ENCODE measurements at places on chromosomes 13 and 19.
A peak's percentile ranks its signal among the peaks of the same experiment; 100 is the strongest.

GRCh38 chr13:79496188-79496587, 15.2 kb downstream of the NDFIP2 start:
- H3K27me3 ChIP-seq: peaks cover 6% of the 10 kb centered on the region

DNA sequence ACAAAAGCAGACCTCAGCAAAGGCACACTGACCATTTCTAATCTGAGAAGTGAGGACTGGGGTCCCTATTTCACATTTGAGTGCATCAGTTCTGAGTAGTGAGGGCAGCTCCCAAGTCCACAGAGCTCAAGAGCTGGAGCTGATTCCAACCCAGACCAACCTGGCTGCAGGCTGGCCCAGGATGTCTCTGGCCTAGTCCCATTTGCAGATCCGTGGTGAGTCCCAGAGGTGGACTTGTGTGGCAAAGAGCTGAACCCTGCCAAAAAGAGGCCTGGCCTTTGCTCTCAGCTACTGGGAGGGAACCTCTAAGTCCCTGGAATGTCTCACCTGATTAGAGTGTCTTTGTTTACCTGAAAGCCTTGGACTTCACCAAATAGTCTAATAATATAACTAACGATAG, 14.6 kb downstream of the SIGLEC7 start:
- H3K27me3 ChIP-seq: no peaks in the 10 kb centered on the region
- H3K36me3 ChIP-seq: peaks cover 41% of the 10 kb centered on the region
- H3K27ac ChIP-seq: no peak overlapping the region
- H3K4me1 ChIP-seq: peaks cover 14% of the 10 kb centered on the region

GRCh38 chr19:2476451-2477140, 669 bp downstream of the GADD45B start:
- H3K4me3 ChIP-seq: peak overlapping the region; percentile 93
- peaks cover 3% of the 10 kb centered on the region for H3K36me3 ChIP-seq
- DNase-seq: peak; percentile 62
- H3K27me3 ChIP-seq: no peaks in the 10 kb centered on the region

DNA sequence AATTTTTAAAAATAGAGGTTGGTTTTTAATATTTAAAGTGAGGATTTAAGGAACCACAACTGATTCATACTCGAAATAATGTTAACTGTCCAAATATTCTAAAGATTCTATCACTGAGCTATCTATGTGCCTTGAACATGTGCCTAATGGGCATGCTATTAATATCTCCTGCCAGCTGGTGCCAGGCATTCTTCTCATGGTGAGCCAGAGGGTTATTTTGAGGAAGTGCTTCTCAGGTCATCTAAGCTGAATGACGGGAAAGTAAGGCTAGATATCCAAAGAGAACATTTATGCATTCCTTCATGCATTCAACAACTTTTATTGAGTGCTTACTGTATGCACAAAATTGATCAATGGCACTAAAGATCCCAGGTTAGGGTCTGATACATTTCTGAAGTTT, 138.2 kb downstream of the PIBF1 start:
- no peak overlapping the region for H3K27ac ChIP-seq
- no peaks in the 10 kb centered on the region for H3K4me1 ChIP-seq
- H3K27me3 ChIP-seq: no peaks in the 10 kb centered on the region
